ENCODE measurements at places on chromosomes 7 and 10.

GRCh38 chr7:94054130-94054529 is 50.0 kb upstream of the BET1 start:
- DNase-seq, result no peak

- DNase-seq, result no peak
Observed at GRCh38 chr7:106346167-106346677, 61.4 kb upstream of the NAMPT start.

- no peak for DNase-seq
Observed at GRCh38 chr10:12628964-12629766, 279.8 kb downstream of the CAMK1D start.

DNA sequence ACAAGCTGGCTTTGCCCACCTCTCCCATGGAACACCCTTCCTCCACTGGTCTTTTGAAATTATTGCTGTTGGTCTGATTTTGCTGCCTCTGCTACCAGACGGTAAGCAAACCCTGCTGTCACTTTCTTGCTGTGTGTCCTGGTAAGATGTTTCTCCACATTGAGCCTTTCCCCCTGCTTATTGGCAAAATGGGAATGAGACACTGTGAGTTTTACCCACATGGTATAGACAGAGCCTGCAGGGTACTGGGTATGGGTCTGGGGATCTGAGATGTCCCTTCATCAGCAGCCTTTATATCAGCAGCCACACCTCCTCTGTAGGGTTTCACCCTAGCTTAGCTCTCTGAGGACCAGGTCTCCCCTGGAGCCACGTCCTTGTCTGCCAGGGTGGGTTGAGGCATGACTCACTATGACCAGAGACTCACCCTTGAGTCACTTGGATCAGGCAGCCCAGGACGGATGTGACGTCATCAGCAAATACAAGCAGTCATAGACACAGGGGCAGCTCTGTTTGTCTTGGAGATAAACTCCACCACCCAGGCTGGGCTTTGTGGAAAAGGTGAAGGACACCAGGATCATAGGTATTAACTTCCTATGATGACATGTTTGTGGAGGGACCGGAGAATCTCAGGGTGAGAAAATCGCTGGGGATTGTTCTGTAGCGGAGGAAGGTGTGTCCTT is 17.9 kb upstream of the BAIAP2L1 start:
- no peak for DNase-seq

DNA sequence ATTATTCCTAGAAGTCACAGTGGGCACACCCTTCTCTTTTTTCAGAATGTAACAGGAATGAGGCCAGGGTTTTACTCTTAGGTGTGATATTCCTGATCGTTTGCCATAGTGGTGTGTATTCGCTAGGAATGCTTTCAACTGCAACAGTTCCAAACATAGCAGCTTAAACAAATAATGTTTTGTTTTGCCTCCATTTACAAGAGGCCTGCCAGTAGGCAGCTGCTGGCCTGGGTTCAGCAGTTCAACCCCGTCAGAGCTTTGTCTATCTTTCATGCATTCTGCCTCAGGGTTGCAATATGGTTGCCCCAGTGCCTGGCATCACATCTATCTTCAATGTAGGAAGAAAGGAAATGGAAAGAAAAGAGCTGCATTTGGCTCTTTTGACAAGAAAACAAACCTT is 21.7 kb upstream of the RET start:
- DNase-seq, result no peak

- no peak for DNase-seq
Observed at GRCh38 chr10:75672842-75673241, 241.4 kb downstream of the LRMDA start.

DNA sequence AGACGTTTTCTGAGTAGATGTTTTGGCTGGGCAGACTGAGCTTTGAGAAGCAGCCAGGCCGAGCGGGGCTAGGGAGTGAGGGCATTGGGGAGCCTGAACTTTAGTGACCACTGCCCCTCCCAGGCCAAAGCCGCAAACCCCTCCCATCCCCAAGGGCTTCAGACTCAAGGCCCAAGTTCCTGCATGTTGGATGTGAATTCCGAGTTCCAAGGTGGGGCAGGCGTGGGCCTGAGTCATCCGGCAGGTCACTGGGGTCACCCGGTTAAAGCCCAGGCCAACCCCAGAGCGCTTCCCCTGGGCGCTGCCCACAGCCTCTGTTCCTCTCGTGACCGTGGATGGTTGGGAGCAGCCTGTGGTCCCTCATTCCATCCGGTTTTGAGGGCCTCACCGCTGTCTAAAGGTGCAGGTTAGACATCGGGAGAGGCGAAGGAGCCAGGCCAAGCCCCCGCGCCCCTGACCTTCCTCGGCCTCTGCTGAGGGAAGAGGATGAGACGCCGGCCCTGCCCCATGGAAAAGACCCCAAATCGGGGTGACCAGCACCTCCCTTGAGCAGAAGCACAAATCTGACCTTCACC is 6.9 kb upstream of the PDGFA start:
- DNase-seq, result no peak

GRCh38 chr7:55438757-55439525 is 73.8 kb downstream of the LANCL2 start:
- DNase-seq, result no peak

DNA sequence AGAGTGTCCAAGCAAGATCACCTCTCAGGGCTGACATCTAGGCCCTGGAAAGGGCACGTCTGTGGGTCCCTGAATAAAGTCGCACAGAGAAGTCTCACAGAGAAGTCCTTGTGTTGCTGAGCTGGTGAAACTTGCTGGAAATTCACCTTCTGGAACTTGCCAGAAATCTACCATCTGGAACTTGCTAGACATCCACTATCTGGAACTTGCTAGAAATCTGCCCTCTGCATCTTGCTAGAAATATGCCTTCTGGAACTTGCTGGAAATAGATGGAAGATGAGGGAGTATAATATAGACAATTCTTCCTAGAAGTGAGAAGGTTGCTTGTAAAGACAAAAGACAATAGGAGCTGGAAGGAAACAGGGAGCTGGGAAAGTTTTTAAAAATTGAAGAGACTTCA is 5.4 kb upstream of the TAX1BP1 start:
- DNase-seq, result no peak

GRCh38 chr7:33503014-33503413 is 373.6 kb downstream of the BBS9 start:
- no peak for DNase-seq

DNA sequence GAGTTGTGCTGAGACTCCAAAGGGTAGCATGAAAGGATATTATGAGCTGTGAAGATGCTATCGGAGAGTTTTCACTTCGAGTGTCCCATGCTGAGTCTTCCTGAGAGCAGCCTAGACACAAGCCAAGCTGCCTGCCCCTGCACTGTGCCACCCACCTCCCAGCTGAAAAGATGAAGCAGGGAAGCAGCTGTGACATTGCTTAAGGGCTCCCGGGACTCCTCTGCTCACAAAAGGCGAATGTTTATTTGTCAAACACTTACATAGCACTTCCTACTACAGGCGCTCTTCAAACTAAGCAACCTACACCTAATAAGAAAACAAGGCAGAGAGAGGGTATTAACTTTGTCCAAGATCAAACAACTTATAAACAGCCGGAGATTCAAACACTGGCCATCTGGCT is 95.6 kb downstream of the OSBPL3 start:
- DNase-seq, result no peak

DNA sequence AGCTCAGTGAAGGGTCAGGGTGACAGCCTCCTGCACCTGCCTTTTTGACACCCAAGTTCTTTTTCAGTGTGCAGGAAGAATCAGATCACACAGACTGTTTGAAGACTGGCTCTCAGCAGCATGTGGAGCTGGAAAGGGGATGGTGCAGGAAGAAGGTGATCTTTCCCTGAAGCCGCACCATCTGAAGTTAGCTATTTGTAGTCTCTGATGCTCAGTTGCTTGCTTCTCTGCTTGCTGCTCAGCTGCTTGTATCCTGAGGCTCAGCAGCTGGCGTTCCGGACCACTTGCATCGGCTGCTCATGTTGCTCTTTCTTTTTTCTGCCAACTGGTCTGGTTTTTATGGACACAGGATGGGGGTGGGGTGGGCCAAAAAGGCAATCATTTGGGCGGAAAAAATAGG is 15.8 kb upstream of the DNMBP start:
- no peak for DNase-seq

All from effector CD8-positive, alpha-beta T cell (primary cell).